CD8-positive, alpha-beta T cell (primary cell): ENCODE measurements at places on chromosomes 7 and 10.

DNA sequence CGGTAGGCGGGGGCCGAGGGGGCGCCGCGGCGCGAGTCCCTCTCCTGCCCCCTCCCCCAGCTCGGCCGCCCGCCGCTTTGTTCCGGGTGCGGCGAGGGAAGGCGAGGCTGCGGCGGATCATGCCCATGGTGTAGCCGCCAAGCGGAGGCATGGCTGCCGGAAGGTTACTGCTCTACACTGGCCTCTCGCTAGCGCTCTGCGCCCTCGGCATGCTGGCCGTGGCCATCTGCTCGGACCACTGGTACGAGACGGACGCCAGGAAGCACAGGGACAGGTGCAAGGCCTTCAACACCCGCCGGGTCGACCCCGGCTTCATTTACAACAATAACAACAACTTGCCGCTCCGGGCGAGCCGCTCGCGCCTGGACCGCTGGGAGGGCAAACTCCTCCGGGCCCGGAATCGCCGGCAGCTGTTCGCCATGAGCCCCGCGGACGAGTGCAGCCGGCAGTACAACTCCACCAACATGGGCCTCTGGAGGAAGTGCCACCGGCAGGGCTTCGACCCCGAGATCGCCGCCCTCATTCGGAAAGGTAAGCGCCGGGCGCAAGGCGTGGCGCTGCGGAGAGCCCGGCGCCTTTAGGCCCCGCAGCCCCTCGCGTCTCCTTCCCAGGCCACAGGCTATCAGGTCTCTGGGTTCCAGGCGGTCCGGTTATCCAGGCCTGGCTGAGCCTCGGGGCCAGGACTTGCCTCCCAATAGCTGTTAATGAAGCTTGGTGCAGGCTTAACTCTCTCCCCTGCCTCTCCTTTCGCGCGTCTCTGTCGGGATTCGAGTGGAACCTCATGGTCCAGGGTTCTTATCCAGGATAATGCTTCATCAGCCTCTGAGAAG, 513 bp downstream of the TMEM178B start:
- no peak for DNase-seq

DNA sequence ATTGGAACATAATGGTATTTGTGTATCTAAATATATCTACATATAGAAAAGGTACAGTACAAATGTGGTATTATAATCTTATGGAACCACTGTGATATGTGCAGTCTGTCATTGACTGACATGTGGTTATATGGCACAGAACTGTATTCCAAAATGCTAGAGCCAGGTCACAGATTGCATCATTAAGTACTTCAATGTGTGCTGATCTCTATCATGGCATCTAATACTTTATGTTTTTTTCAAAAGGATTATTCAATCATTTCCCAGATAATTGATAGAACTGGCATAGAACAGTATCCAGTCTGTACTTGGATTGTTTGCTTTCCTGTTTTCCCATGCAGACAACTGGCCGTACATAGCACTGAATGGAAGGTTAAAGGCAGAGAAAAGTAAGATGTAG, 662.7 kb downstream of the PARD3 start:
- DNase-seq, result no peak

DNA sequence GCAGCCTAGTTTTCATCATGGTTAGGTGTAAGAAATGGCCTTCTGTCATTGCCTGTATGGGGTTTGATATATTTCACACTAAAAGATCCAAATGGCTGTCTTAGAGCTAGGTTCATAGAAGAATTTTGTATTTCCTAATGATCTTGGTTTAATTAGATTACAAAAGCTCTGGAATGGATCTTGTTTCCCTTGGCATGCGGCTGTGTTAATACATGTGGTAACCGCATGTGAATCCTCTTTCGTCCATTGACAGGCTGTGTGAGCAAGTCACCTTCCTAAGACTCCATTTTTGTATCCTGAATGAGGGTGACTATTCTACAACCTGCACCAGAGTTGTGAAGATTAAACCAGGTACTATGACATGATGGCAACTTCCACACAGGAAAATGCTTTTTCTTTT, 12.4 kb upstream of the FZD1 start:
- no peak for DNase-seq

DNA sequence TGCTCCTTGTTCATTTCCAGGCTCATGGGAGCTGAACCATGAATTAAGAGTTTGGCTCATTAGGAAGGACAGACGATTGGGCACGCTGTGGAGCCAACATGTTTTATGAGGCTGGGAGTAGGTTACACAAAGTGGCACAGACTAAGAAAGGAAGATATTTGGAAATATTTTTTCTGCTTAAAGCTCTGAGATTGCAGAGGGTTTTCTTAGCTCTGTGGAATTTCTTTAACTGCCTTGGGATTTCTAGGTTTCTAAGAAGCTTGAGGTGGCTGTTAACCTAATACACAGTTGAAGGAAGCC, 344.6 kb downstream of the RNLS start:
- DNase-seq, result no peak

DNA sequence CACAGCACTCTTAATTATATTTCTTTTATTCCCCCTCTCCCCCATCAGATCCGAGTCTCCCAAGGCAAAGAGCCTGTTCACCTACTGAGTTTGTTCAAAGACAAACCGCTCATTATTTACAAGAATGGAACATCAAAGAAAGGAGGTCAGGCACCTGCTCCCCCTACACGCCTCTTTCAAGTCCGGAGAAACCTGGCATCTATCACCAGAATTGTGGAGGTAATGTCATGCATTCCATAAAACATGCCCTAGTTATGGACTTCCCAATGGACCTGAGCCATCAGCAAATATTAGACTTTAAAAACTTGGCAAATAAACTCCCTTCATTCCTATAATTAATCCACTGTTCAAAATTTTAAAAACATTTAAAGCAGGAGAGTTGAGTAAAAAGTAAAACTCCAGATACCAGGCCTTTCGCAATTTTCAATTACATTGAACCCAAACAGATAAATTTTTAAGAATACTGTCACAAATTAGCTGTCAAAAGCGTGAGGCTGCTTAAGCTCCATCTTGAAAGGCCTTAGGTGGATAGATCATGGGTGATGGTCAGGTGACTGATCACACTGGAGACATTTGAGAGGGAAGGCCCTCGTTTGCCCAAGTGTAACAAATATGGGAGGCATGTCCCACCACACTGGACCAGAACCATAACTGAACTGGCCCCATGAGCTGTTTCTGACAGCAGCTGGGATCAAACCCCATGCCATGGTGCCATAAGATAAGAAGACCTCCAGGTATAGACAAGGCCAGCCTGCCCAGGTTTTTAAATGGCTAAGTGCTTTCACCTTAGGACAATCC, 46.9 kb upstream of the ARL4A start:
- no peak for DNase-seq

DNA sequence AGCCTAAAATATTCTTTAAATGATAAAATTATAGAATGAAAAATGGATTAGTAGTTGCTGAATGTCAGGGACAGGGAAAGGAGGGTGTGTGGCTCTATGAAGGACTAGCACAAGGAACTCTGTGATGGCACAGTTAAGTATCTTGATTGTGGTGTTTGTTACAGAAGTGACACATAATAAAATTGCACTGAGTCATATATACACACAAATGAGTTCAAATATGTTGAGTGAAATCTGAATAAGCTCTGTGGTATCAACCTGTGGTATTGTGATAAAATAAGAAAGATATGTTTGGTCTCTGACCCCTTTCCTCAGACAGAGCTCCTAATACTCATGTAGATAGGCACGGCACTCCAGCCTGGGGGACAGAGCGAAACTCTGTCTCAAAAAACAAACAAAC, 181.5 kb upstream of the TRIM24 start:
- no peak for DNase-seq

GRCh38 chr7:21757537-21758282, 188.0 kb downstream of the CDCA7L start:
- DNase-seq, result no peak

DNA sequence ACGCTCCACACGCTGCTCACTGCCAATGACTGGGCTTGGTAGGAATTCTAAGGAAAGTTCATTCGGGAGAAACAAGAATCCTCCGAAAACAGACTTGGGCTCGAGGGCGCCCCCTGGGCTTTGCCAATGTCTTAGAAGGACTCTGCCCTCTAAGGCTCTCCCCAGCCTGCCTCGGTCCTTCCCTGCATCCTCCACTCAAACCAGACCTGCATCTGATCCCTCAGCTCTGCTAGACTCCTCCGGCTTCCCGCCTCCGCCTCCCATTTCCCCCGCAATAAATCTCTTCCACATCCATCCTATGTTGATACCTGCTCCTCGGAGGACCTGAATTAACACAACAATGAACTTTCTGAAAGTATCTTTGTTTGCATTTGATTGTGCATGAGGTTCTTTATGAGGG, 177.6 kb downstream of the PLPP4 start:
- DNase-seq, result no peak

DNA sequence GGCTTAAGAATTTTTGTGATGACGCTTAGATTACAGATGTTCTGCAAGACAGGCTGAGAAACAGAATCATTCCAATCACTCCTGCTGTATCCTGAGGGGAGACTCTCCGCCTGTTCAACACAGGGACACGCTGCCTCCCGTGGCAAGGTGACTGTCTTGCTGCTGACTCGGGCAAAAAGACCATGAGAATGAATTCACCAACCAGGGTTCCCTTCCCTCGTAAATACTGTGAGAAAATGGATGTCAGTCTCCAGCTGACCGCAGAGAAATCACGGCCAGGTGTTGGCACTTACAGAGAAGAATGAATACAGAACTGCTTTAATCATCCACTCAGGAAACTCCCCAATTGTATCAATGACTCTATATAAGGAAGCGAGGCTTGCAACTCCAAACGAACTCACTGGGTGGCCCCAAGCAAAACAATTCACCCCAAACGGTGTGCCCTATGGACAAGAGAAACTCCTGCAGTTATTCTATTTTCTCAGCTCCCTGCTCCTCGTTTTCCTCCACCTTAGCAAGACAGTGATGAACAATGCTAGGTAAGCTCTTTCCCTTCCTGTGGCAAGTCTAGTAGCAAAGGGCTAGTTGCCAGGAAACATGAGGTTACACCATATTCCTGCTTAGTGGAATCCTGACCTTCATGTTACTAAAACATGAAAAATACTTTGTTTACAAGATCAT, 22.8 kb downstream of the GNA12 start:
- no peak for DNase-seq

GRCh38 chr7:28957751-28958234, 337 bp downstream of the TRIL start:
- DNase-seq, result no peak

DNA sequence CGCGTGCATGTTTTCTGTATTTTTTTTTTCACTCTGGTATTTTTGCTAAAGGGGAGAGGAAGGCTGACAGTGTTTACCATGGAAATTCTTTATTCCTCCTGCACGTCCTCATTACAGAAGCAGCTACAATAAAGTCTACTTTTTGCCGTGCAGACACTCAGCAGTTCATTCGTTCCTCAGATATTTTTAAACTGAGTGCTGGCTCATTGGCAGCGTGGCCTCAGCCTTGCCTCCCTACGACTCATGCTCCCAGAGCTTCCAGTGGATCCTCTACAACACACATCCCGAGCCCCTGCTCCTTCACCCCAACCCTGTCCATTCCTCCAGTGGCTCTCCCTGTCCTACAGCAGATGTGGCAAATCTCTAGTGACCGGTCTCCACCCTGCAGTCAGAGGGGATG, 239.2 kb upstream of the ZMIZ1 start:
- DNase-seq, result no peak

DNA sequence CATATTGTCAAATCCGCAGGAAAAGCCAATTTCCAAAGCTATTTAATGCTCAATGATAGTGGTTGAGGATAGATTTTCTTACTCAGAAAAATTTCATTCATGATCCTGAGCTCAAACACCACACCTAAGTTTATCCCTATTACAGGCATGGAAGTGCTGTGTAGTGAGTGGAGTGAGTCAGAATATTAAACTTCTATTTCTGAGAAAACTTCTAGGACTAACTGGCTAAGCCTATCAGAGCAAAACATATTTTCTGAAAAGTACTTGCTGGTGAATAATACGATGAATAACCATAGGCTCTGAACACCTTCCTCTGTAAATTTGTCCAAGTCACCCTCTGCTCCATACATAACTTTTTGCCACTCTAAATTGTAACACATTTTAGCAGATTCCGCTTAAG, 221.5 kb downstream of the SUGCT start:
- no peak for DNase-seq

- DNase-seq, result no peak
Measured at GRCh38 chr10:5698062-5698461, 13.4 kb downstream of the TASOR2 start.

GRCh38 chr7:81013083-81013817, 94.4 kb upstream of the SEMA3C start:
- no peak for DNase-seq

GRCh38 chr10:121058082-121058481, 206.9 kb downstream of the WDR11 start:
- no peak for DNase-seq

DNA sequence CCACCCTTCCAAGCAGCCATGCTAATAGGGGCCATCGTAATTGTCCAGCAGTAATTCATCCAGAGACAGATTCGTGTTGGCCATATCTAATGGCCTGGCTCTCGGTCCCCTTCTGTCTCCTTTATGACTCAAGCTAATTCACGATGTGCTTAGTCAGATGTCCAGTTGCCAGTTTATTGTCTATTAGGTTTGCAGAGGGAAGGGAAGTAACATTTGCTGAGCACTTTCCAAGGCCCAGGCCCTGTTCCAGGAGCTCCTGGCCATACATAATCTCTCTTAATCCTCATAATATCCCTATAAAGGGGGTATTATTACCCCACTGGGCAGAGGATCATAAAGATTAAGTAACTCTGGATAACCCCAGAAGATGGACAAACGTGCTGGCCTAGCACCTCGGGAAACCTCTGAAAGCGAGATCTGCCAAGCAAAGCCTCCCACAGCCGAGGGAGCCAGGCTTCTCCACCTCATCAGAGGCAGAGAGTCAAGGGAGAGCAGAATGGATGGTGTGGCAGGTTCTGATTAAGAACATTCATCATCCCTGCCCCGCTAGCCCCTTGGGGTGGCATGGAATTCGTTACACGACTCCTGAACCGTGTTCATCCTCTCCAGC, 153.7 kb downstream of the PLXNA4 start:
- DNase-seq, result no peak

GRCh38 chr7:22591271-22591670, 91.3 kb upstream of the STEAP1B start:
- no peak for DNase-seq

DNA sequence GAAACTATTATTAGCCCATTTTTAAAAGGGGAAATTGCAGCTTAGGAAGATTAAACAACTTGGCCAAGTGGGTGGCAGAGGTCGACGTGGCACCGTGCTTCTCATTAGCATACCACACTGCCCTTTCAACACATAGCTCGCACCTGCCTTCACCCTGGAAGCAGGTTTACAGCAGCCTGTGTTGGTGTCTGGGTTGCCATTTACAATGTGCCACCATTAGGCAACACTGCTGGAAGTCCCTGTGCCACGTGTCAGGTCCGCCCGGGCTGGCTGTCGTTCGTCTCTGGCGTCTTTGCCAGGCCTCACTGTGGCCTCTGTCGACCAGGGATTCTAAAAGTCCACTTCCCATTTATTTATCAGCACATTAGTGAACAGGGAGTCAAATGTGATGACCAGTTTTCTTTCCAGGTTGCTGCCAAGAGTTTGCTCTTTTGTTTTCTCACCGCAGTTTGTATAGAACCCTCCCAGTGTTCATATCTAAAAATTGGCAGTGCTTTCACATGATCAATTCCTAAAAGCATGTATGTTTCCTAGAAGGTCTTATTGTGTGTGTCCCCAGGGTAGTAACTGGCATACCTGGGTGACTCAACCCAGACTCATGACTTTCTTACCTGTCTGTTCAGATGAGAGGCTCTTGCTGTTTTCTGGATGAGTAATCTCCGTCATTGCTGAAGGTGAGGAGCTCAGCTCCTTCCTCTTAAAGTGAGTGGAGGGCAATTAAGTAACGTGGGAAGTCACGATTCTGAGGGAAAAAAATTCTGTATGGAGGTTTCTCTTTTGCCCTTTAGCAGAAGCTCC, 9.2 kb downstream of the INSIG1 start:
- DNase-seq, result no peak
